ENCODE measurements at places on chromosomes 5 and 9.

GRCh38 chr5:61678966-61679365 lies 346.9 kb downstream of the ZSWIM6 start:
- no peak for DNase-seq

DNA sequence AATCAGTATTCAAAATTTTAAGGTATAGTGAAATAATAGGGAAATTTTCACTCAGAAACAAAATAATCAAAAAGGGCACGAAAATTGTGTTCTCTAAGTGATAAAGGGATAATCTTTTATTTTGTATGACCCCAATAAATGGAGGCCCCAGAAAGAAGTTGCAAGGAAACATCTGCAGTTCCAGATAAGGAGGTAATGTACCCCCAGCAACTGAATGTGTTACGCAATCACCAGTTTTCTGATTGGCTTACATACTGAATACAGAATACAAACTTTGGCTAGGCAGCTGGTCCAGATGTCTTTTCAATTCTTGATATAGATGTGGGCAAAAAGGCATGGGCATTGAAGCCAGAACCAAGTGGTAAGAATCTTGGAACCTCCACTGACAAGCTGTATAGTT lies 1.7 kb upstream of the TOPORS start:
- no peak for DNase-seq

DNA sequence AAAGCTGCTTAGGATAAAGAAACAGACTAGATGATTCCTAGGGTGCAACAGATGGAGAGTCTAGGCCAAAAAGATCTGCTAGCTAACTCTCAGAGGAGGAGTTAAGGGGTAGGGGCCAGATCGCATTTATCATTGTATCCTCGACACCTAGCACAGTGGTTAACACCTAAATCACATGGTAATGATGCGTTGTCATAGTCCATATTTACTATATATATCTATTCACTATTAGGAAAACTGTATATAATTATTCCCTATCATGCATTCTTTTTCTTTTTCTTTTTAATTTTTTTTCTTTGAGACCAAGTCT lies 92.8 kb upstream of the SLC44A1 start:
- DNase-seq = no peak

- DNase-seq = no peak
Measured at GRCh38 chr5:149407323-149408251, 28.5 kb upstream of the IL17B start.

- no peak for DNase-seq
Measured at GRCh38 chr5:14672484-14673394, 8.2 kb downstream of the OTULIN start.

DNA sequence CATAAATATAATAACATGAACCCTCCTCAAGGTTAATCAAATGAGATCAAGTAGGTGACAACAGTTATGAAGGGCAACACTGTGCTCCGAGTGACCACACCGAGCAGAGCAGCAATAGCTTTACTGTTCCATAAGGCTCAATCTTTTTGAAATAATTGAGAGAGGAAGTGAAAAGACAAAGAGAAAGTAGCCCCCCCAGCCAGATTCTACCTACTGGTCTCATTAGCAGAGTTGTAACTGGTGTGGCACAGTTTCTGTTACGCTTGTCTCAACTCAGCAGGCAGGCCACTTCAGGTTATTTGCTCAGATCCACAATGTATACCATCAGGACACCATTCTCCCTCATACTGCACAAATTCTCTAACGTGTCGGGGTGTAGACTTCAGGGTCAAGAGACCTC lies 14.0 kb downstream of the PRUNE2 start:
- DNase-seq = no peak

- no peak for DNase-seq
Measured at GRCh38 chr5:10684303-10685086, 76.5 kb downstream of the DAP start.

Data from SK-N-DZ (cell line).